Right lobe of liver (tissue), 6 donors: ENCODE measurements at places on chromosomes 7 and 10. TPM values are rescaled to one million over a fixed set of nuclear protein-coding genes. Genes with fewer than 3 reads are reported as not detected.

- DNase-seq = no peak
Observed at GRCh38 chr7:65953001-65953720, 28.9 kb downstream of the GUSB start.

GRCh38 chr7:33114976-33115375 is 5.8 kb upstream of the RP9 start:
- DNase-seq = no peak

GRCh38 chr7:30173058-30173897 is 38.5 kb downstream of the MTURN start:
- DNase-seq = no peak

The PPP1R17 gene
- total RNA-seq = not detected

The PCLO gene
- total RNA-seq = 1.1 TPM

The NCF1 gene
- 1.1 TPM for total RNA-seq

The FAM25C gene
- not detected for total RNA-seq
